ENCODE measurements at places on chromosomes 2 and 18. TPM values are rescaled to one million over a fixed set of nuclear protein-coding genes. Genes with fewer than 3 reads are reported as not detected.

The ASXL3 gene
- total RNA-seq: 3.9 TPM

The LHCGR gene
- total RNA-seq: not detected

The MOCOS gene
- 13.2 TPM for total RNA-seq

The UGT1A5 gene
- total RNA-seq: not detected

The PGAP1 gene
- total RNA-seq: 12.3 TPM

The SLC19A3 gene
- total RNA-seq: 0.56 TPM

Measured in chondrocyte (in vitro differentiated cells).